Activated CD4-positive, alpha-beta memory T cell treated with anti-CD3 and anti-CD28 coated beads, Interleukin-2, amount 10 ng/mL, durations not matched to agents 7 days and 5 days (primary cell): ENCODE measurements at places on chromosomes 5 and 9. TPM values are rescaled to one million over a fixed set of nuclear protein-coding genes. Genes with fewer than 3 reads are reported as not detected.
A peak's percentile ranks its signal among the peaks of the same experiment; 100 is the strongest.

- no peak for DNase-seq
Observed at GRCh38 chr5:84113246-84114105, 271.2 kb downstream of the EDIL3 start.

DNA sequence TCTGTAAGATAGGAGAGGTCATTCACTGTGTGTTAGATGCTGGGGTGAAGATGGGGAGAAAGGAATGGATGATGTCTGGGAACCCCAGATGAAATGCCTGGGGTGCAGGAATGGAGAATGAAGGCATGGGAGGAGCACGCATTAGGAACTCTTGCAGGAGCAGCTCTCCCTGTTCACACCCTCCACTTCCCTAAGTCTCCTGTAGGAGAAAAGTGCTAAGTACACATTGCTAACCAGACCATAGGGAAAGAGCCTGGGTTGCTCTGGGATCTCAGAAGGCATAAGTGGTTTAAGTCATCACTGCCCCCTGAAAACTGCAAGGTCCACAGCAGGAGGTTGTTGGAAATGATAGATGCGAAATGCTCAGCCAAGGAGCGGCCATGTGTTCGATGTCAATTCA, 163.1 kb downstream of the SEC61B start:
- no peak for DNase-seq

- no peak for DNase-seq
Observed at GRCh38 chr5:151483176-151483575, 35.8 kb downstream of the SLC36A1 start.

OBP2B gene
- total RNA-seq = not detected

DNA sequence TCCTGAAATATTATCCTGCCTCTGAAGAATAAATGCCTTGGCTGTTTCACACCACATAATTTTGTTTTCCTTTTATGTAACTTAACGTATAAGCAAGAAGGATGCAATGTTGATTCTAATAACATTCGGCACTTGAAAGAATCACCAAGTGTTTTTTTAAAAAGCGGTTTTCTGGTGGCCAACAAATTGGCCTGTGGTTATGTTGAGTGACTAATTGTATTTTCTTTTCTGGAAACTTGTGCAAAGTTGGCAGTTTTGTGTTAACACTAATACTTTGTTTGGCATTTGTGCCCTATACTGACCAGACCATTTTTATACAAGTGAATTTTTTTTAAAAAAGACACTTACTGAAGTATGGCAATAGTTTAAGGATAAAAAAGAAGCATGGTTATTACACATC, 452.7 kb downstream of the BNC2 start:
- DNase-seq = no peak

PCDHB10 gene
- not detected for total RNA-seq

- DNase-seq = no peak
Observed at GRCh38 chr9:105681724-105682123, 12.6 kb upstream of the TMEM38B start.

DNA sequence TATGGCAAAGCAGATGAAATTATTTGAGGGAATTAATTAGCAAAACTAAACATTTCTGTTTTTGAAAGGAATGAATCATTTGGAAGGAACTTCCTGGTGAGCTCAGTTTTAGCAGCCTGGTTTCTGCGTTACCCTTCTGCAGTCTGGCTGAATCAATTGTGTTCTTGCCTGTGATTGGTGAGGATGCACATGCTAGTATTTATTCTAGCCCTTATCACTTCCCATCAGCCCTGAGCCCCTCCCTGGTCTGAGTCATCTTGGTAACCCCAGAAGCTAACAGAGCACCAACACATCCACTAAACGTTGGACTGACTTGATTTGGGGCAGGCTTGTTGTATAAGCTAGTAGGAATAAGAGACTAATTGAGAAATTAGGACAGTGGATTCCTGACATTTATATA, 6.6 kb downstream of the TJP2 start:
- DNase-seq = peak; percentile 81

- no peak for DNase-seq
Observed at GRCh38 chr5:106825374-106825773, 845.4 kb downstream of the EFNA5 start.

EGR1 gene
- 21.0 TPM for total RNA-seq

GPR150 gene
- total RNA-seq = 1.7 TPM

GRCh38 chr9:119951591-119951990, 582.4 kb upstream of the BRINP1 start:
- DNase-seq = no peak

PCDHGB3 gene
- 0.10 TPM for total RNA-seq

DNA sequence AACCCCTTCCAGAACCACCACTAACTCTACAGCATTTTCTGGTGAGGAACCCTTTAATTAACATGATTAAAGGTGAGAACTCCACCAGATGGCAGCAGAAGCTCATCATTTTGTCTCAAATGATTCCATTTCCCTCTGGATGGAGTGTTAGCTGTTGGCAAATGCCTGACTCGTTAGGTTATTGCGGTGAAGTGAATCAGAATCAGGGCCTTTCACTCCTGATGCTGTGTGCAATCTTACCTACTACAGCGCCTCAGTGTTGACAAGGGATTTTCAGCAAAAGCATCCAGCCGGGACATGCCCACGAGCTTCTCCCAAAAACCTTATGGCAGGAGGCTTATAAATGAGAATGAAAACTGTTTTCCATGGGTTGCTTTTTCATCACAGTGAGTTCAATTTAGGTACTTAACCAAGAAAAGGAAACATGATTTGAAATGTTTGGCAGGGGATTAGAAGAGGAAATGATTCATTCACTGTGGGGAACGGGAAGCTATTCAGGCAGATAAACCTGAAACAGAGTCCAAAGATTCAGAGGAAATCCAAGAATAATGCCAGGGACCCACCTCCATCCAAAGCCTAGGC, 48.0 kb upstream of the CAST start:
- peak; percentile 44 for DNase-seq

GRCh38 chr9:19372567-19372966, 7.5 kb downstream of the RPS6 start:
- no peak for DNase-seq

CTSL gene
- 12.9 TPM for total RNA-seq

- DNase-seq = no peak
Observed at GRCh38 chr5:91302305-91302704, 80.8 kb downstream of the ARRDC3 start.

DNA sequence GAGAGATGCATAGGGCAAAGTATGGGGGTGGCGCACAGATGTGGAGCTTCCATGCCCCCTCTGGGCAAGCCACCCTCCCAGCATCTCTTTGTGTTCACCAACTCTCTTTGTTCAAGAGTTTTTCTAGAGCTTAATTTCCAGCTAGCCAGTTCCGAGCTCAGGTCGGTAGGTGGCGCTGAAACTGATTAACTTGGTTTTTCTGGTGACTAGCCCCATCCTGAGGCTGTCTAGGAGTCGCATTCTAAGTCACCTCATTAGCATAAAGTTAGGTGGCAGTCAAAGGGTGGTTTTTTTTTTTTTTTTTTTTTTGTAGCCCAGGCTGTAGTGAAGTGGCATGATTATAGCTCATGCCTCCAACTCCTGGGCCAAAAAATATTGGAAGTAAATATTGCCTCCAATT, 476.4 kb downstream of the KDM4C start:
- DNase-seq = peak; percentile 49

GRCh38 chr9:110797611-110798010, 129.0 kb downstream of the MUSK start:
- no peak for DNase-seq

DNA sequence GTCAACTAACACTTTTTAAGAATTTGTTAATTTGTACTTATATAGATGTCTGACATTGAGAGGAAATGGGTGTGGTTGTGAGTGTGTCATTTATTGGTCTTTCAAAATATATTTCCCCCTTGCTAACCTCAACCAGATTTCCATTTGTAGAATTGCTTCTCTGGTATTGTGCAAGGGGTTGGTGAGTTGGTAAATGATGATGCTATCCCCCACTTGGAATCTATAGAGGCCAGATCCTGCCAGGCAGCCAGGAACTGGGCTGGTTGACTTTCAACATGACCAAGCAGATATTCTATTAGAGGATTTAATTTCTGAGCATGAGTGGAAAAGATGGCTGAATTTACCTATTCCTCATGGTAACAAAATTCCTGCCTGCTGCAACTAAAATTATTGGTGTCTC, 306.6 kb upstream of the KIF2A start:
- DNase-seq = no peak

GRCh38 chr9:113624721-113625120, 161.2 kb downstream of the RGS3 start:
- no peak for DNase-seq

- DNase-seq = peak; percentile 35
Observed at GRCh38 chr9:99868845-99869244, 37.6 kb upstream of the STX17 start.

DNA sequence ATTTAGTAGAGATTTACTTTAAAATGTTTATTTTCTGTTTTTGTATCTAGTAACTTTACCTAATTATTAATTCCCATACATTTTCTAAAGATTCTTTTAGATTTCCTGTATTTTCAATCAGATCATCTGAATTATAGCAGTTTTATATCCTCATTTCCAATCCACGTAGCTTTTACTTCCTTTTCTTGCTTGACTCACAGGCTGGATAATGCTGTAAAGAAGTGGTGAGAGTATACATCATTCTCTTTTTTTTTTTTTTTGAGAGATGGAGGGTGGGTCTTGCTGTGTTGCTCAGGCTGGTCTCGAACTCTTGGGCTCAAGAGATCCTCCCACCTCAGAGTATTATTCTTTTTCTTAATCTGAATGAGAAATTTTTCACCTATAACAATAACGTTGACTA, 11.2 kb upstream of the SETX start:
- no peak for DNase-seq

- no peak for DNase-seq
Observed at GRCh38 chr9:121304707-121305106, 36.7 kb downstream of the GSN start.

- no peak for DNase-seq
Observed at GRCh38 chr9:89046832-89047231, 55.6 kb downstream of the S1PR3 start.

LEAP2 gene
- total RNA-seq = 2.5 TPM

- no peak for DNase-seq
Observed at GRCh38 chr5:157772127-157772526, 28.6 kb downstream of the LSM11 start.

CLTB gene
- 57.2 TPM for total RNA-seq

SPINK6 gene
- not detected for total RNA-seq

DNA sequence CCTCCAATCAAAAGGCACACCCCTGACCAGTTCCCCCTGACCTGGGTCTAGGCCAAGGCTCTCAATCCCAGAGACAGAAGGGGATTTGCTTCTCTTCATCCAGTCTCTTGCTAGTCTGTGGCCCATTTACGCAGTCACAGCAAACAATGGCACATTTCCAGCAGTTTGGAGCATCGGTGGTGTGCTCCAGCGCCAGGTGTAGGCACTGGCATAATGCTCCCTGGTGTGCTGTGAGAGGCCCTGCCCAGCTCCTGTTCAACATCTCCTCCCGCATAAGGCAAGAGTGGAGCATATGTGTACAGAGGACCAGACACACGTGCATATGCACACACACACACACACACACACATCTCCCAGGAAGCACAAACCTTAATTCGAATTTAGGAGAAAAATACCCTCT, 79.5 kb upstream of the ERCC6L2 start:
- no peak for DNase-seq
